ENCODE measurements at places on chromosomes 16 and 17.
A peak's percentile ranks its signal among the peaks of the same experiment; 100 is the strongest.

GRCh38 chr17:17479209-17479608, 2.4 kb downstream of the MED9 start:
- H3K4me1 ChIP-seq: peaks cover 17% of the 10 kb centered on the region
- no peak overlapping the region for H3K4me3 ChIP-seq
- H3K27me3 ChIP-seq: no peaks in the 10 kb centered on the region
- H3K27ac ChIP-seq: no peak overlapping the region

DNA sequence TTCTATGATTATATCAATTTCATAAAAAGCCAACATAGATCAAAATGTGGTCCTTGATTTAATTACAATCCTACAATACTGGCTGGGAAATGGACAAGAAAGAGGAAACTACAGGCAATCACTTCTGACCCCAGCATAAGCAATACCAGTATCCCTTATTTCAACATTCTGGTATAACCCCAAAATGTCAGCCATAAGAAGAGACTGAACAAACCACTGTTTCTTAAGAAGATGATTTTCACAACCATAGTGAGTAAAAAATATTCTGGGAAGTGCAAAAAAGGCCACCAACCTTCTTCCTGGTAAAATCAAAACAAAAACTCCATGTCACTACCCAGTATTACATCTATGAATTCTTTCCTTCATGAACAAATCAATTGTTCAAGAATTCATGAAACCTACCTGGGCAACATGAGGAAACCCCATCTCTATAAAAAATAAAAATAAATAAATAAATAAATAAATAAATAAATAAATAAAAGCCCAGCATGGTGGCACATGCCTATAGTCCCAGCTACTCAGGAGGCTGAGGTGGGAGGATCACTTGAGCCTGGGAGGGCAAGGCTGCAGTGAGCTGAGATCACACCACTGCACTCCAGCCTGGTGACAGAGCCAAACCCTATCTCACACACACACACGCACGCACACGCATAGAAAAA, 7.5 kb downstream of the N4BP1 start:
- no peaks in the 10 kb centered on the region for H3K36me3 ChIP-seq
- H3K27ac ChIP-seq: no peak overlapping the region
- H3K4me3 ChIP-seq: no peak overlapping the region
- no peak for DNase-seq

DNA sequence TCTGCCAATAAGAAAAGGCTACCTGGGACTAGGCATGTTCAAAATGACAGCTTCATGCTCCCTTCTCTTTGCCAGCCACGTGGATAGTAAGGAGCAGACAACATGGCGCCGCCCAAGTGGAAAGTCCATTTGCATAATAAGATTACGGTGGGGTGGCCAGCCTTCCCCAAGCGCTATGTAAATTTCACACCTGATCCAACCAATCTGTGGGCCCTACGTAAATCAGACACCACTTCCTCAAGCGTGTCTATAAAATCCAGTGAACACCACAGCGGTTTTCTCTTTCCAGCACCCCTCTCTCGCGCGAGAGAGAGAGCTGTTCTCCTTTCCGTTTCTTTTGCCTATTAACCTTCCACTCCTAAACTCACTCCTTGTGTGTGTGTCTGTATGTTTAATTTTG, 140.3 kb upstream of the ERCC4 start:
- H3K4me3 ChIP-seq: no peak overlapping the region
- no peak overlapping the region for H3K27ac ChIP-seq

GRCh38 chr16:87493608-87494280, 920 bp upstream of the ZCCHC14 start:
- no peak overlapping the region for H3K27ac ChIP-seq
- H3K27me3 ChIP-seq: no peaks in the 10 kb centered on the region
- no peak for DNase-seq
- peak overlapping the region; percentile 53 for H3K4me3 ChIP-seq
- H3K4me1 ChIP-seq: peaks cover 28% of the 10 kb centered on the region
